ENCODE measurements at places on chromosomes 12 and 14.

- no peak for DNase-seq
Observed at GRCh38 chr14:61350427-61351270, 29.3 kb downstream of the PRKCH start.

DNA sequence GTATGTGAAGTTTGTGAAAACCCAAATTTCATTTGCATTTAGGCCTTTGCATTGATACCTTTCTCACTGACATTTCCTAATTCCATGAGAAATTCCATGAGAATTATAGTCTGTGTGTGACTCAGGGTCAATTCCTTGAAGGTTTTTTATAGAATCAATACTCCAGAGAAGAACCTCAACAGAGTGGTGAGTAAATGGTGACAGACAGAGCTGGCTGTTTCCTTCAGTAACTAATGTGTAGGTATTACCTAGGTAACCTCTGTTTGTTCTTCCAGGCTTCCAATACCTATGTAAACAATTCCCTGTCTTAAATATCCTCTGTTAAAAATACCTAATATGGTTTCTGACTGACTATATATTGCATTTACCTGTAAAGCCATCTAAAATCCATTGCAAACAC lies 117.0 kb downstream of the TTC8 start:
- no peak for DNase-seq

GRCh38 chr14:90940318-90940962 lies 120.0 kb downstream of the RPS6KA5 start:
- DNase-seq = no peak

DNA sequence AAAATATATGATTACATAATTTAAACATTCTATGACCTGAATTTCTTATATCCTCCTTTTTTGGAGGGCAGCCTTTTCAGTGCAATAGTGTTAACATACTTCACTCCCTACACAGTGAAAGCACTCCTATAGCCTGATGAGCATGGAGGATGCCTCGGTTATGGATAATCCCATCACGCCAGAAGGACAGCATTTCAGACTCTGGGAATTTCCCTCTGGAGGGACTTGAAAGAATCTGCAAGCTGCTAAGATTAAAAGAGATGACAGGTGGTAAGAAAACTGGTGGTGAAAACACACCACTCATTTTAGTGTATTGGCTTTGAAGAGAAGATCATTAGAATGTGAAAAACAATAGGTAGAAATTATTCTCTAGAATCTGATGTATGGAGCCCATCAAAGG lies 99.3 kb upstream of the LMNTD1 start:
- DNase-seq = no peak

All from H9 (cell line).